ENCODE measurements at places on chromosomes 2 and 18.

GRCh38 chr2:160224060-160224459 is 24.0 kb upstream of the ITGB6 start:
- no peak for DNase-seq

DNA sequence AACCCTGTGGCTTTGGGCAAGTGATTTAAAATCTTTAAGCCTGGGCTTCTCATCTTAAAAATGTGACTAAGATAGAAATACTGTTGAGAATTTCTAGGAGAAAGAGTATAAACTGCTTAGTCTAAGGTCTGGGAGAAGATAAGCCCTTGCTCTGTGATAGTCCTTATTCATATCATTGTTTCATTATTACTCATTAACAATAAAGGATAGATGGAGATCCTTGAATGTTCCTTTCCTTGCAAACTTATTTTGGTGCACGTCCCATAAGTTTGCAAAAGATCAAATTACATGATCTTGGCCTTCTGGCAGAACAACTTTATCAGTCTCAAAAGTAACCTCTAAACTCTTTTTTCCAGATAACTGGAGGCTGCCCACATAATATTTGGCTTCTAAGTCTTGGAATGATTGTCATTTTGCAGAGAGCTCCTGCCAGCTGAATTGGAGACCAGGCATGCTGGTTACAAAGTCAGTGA is 138.3 kb downstream of the FAM124B start:
- no peak for DNase-seq

DNA sequence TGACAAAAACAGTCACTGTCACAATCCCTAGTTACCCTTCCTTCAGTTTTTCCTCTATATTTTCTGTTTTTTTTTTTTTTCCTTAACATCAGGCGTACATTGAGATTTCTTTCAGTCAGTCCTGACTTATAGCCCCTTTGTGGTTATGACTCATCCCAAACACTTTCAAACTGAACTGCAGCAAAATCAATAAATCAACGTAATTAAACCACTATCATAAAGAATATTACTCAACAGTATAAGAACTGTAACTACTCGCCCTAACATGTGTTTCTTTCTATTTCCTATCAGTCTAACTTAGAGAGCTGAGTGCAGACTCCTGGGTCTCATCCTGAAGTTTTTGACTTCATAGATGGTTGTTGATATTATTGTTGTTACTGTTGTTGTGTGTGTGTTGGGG is 523.5 kb downstream of the LRRTM4 start:
- no peak for DNase-seq

DNA sequence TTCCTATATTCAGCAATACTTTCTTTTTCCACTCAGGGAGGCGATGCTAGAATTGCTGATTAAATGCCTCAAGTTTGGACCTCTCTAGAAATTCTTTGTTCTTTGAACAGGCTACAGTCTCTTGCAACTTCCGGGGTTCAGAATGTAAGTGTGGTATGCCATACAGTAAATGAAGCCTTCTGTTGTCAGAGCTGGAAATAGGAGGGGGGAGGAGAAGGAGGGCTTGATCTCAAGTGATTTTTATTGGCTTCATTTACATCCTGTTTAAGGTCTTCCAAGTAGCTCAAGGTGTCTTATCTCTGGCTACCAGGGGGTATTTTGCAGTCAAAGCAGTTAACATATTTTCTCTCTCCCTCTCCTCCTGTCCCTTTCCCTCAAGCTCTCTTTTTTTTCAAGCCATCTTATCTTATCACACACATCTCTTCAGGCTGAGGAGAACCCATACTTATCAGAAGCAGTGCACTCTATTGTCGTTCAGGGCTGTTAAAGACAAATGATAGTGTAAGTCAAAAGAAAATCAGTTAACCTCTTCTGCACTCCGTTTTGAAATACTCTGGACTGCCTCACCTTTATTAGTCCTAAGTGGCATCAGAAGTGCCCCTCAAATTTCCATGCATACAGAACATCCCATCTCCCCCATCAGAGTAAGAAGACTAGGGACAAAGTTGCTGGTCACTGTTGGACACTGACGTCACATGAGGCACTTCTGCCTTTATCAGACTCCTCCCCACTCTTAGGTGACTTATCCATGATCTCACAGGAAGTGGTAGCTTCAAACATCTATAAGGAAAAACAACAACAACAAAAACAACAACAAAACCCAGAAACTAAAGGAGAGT is 112.2 kb downstream of the ZNF521 start:
- no peak for DNase-seq

DNA sequence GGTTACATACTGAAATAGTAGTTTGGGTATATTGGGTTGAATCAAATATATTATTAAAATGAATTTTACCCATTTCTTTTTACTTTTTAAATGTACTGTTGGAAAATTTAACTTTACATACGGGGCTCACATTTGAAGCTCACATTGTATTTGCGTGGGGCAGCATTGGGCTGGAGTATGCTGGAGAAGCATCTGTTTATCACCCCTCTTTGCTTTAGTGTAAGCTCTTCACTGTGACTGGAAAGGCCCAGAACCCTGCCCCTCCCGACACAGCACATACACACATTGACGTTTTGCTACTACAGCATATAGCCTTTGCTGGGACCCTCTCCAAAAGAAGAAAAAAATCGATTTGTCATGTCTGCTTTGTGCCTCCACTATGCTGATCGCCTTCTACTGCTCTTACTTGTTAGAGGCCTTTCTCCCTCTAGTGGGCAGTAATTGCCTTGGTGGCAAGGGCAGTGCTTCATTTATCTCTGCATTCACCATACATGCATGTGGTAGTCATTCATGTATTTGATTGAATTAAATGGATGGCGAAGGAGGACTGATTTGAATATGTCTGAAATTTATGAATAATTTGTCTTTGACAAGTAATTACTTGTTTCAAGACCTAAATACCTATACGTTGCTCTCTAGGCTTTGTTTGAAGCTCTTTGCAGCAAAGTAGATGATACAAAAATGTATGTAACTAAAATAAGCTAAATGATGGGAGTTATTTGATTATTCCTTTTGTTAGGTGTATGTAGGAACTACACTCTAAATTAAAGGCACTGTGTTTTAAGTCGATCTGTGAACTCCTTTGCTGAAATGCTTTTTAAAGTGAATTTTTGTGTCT is 37.4 kb downstream of the VAPA start:
- DNase-seq: no peak

GRCh38 chr18:67783196-67783946 is 266.9 kb upstream of the DSEL start:
- DNase-seq: no peak

GRCh38 chr18:56841836-56842235 is 190.7 kb downstream of the WDR7 start:
- DNase-seq: no peak

DNA sequence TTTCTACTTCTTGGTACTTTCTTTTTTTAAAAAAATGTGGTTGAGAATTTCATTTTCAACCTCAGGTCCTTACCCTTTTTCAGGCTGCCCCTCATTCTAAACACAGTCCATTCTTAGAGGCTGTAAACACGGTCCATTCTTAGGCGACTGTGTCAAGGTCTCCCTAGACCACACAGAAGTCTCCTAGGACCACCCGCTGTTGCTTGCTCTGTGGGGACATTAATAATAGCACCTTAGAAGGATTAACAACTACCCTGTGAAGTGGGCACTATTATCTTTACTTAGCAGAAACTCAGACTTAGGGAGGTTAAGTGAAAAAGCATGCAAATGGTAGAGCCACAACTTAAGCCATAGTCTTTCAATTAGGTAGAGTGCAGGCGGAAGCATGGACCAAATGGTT is 91.7 kb downstream of the RBMS1 start:
- no peak for DNase-seq

GRCh38 chr18:63523660-63524059 is 18.5 kb upstream of the SERPINB12 start:
- no peak for DNase-seq

GRCh38 chr18:36312806-36313395 is 15.4 kb downstream of the FHOD3 start:
- DNase-seq: no peak

DNA sequence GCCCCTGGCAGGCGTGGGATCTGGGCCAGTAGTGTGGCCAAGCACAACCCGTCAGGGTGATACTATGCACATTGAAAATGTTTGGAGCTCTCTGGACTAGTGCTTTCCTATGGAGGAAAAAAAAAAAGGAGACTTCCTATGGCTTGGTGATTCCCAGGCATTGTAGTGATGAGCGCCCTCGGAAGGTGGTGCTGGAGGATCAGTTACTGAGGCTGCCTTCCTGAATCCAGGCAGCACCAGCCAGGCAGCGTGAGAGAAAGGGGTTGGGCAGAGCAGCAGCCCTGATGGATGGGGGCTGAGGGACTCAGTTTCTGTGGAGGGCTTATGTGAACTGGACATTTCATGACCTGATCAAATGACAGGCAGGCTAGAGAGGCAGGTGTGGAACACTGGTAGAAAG is 70.9 kb downstream of the CHRNA1 start:
- no peak for DNase-seq

Data from stimulated activated CD8-positive, alpha-beta memory T cell treated with anti-CD3 and anti-CD28 coated beads, Interleukin-4, amount 100 ng/mL, for 4 hours (primary cell).